ENCODE measurements at places on chromosomes 11 and 22.

DNA sequence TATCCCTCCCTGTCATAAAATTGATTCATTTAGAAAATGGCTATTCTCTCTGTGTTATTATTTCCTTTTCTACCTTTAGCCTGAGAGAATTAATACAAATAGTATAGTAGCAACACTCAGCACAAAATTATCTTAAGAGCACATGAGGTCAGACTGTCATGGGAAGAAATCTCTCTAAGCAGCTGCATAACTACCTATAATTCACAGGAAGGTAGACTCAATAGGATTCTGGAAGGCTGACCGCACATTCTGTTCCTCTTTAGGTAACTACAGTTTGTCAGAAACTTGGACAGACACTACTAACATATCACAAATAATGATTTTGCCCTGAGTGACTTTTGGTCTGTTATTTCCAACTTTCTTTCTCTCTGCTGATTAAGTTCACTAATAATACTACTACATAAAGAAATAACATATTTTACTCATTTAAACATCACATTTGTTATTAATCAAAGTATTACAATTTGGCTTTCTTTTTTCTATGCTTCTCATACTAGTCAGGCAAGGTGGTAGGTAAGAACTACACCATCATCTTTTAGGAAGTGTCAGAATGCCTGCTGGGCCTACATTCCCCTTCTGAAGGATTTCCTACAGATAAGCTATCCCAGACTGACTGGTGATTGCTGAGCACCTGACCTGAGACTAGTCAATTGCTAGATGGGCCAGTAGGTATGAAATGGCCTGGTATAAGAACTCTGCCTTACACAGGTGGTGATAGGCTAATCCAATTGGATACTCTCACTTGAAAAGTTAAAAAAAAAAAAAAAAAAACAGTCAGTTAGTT lies 325.1 kb downstream of the DLG2 start:
- DNase-seq = no peak

- no peak for DNase-seq
Measured at GRCh38 chr11:128628686-128629085, 41.3 kb upstream of the ETS1 start.

- no peak for DNase-seq
Measured at GRCh38 chr11:131488238-131488637, 117.8 kb downstream of the NTM start.

DNA sequence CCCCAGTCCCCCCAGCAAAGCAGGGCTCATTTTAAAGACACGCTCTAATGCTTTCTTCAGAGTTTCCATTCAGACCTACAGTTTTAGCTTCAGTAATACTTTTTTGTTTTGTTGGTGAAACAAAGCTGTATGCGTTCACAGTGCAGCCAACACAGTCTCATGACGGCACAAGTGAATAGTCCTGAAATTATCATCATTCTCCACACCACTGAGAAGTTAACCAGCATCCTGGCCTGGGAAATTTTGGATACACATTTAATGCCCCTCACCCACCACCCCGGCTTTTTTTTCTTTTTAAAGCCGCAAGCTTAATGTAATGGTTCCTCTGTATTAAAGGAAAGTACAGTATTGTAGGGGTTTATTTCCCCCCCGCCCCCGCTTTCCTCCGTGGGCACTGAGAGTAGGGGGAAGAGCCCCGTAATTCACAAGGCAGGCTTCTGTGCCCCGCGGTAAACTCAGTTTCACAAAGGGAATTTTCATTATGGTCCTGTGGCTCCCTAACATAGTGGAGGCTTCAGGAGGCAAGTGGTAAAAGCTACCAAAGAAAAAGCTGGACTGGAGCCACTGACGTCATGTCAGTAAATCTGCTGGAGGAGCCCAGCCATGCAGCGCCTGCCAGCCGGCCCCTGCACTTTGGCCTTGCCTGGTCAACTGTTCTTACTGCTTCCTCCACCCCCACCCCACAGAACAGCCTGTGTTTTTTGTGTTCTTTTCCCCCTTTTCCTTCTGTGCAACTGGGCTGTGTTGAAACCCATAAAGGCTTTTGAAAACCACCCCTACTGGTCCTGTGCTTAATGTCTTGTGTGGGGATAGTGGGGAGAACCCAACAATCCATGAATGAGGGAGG lies 18.2 kb downstream of the TEAD1 start:
- DNase-seq = peak; percentile 84

GRCh38 chr22:22026157-22026831 lies 43.7 kb upstream of the TOP3B start:
- DNase-seq = no peak

GRCh38 chr22:30889996-30890480 lies 78.5 kb downstream of the MORC2 start:
- DNase-seq = no peak
